ENCODE measurements at places on chromosomes 16 and 17.

GRCh38 chr16:53953336-53953735, 249.4 kb downstream of the FTO start:
- no peak for DNase-seq

- no peak for DNase-seq
Observed at GRCh38 chr16:9135797-9136196, 44.4 kb downstream of the HAPSTR1 start.

GRCh38 chr17:30235386-30236296, at the start of gene SLC6A4:
TSS of gene SLC6A4 (minus strand) at chr17:30235697. CDS start at chr17:30221958, 13,739 bp downstream.
- no peak for DNase-seq

GRCh38 chr16:61901689-61902088, 134.5 kb downstream of the CDH8 start:
- DNase-seq = no peak

DNA sequence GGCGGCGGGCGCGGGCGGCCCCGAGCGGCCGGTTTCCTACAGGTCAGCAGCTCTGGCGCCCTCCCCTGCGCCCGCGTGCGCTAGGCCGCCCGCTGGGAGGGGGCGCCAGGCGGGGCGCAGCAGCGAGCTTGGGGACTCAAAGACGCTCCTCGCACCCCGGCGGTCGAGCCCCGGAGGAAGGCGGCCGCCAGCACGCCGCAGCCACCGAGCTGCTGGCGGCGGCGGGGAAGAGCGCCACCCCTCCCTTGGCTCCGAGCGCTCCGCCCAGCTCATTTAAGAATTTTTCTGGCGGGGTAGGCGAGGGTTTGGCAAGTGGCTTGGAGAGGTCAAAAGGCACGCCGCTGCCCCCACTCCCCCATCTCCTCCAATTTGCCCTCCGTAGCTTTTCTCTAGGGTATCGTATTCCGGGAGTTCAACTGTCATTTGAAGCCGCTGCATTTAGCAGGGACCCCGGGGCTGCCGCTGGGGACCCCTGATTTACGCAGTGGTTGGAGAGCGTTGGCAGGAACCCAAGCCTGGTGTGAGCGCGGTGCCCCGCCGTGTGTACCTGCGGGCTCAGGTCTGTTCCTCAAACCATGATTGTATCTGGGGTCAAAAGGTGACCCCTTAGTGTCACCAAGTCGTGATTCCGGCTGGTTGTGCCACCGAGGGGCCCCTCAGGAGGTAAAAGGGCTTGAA, 59.5 kb upstream of the GSE1 start:
- DNase-seq = peak; percentile 59

Data from HCT116 (cell line).